ENCODE measurements at places on chromosomes 2 and 18. TPM values are rescaled to one million over a fixed set of nuclear protein-coding genes. Genes with fewer than 3 reads are reported as not detected.

Gene GRHL1
- total RNA-seq, result 0.59 TPM

Gene GPBAR1
- total RNA-seq, result not detected

Gene ATP6V1B1
- total RNA-seq, result 1.8 TPM

Gene SCN7A
- 0.23 TPM for total RNA-seq

Gene FOXI3
- not detected for total RNA-seq

Gene TUBA3D
- not detected for total RNA-seq

Gene ACOXL
- not detected for total RNA-seq

Gene RESP18
- not detected for total RNA-seq

Gene UNC80
- total RNA-seq, result not detected

Gene CRYGC
- not detected for total RNA-seq

Gene SOX11
- 11.9 TPM for total RNA-seq

Gene KIF1A
- total RNA-seq, result 0.14 TPM

Gene CDH2
- 523 TPM for total RNA-seq

Gene PARD6G
- 6.8 TPM for total RNA-seq

Gene GPR39
- total RNA-seq, result 7.4 TPM

Gene RETSAT
- 70.7 TPM for total RNA-seq

Gene CNDP2
- total RNA-seq, result 43.7 TPM

Gene ARHGAP25
- total RNA-seq, result 0.30 TPM

Gene ST8SIA5
- total RNA-seq, result not detected

Gene SOCS6
- 43.4 TPM for total RNA-seq

Gene GULP1
- total RNA-seq, result 42.5 TPM

Gene MYO3B
- total RNA-seq, result 0.32 TPM

Gene OSBPL6
- 1.8 TPM for total RNA-seq

Gene CCBE1
- 0.59 TPM for total RNA-seq

Gene AGXT
- not detected for total RNA-seq

Gene STK25
- total RNA-seq, result 180 TPM

Gene IGFBP5
- total RNA-seq, result 1,007 TPM

Gene MLPH
- total RNA-seq, result 50.9 TPM

Gene MYCN
- total RNA-seq, result not detected

Gene DYNAP
- total RNA-seq, result not detected

Gene TRAPPC8
- total RNA-seq, result 57.2 TPM

Gene AMER3
- not detected for total RNA-seq

All from smooth muscle cell of the umbilical artery (primary cell).